ENCODE measurements at places on chromosomes 16 and 17.
A peak's percentile ranks its signal among the peaks of the same experiment; 100 is the strongest.

DNA sequence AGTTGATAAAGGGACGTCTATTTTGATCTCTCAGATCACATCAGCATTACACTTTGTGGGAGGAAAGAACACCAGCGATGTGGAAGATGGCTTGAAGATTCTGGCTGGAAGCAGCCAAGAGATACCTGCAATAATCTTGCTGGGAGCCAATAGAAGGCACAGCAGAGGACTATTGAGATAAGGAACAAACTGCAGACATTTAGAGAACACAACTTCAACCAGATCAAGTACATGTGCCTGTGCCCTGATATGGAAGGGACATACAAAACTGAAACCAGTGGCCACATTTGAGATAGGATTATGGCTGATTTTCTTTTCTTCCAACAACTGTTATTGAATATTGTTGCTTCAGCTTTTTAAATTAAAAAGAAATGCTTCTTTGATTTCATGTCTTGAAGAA lies 18.6 kb upstream of the PSMD7 start:
- DNase-seq: peak; percentile 59

- DNase-seq: no peak
Observed at GRCh38 chr16:54359081-54359480, 72.5 kb upstream of the IRX3 start.

DNA sequence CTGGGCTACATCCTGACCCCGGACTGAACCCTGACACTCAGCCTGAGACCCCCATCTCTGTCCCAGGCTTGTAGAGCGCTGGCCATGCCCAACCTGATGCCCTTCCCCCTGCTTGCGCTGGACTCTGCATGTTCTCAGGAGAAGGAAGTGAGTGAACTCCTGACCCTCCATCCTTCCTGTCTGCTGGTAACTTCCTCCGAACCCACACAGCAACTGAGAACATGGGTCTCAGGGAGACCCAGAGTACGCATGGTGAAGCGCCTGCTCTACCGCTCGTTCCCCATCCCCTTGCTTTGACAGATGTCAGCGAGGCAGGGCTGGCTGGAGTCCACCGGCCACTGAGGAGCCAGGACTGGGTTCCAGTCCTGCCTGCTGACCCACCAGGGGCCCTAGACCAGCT lies 6.1 kb downstream of the CAMKK1 start:
- DNase-seq: no peak

DNA sequence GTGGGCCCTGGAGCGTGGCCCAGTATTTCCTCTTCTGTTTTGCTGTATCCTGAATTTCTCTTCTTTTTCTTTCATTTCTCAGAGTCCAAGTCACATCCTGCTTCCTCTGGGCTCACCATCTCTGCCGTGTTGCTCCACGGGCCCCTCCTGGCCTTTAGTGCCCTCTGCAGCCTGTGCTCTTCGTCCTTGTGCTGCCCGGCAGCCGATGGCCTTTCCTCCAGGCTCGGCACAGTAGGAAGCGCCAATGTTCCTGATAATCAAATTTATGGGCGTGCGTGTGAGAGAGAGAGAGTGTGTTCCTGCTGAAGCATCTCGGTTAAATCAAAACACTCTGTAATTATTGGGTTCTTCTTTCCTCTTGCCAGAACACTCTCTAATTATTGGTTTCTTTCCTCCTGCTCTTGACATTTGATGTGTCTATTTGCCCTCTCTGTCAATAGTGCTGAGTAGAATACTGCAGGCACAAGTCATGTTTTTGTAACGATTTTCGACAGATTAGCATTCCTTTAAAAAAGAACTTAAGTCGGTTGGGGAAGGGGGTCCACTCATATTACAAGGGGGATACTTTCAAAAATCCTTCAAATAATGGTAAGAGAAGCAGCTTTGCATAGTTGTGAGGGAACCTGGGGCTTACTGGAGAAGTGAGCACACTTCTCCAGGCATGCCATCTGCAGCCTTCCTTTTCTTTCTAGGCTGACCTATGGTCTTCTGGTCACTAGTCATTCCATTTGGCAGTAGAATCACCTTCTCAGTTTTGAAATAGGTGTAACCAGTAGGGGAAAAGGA lies 126.6 kb downstream of the RPTOR start:
- DNase-seq: no peak

DNA sequence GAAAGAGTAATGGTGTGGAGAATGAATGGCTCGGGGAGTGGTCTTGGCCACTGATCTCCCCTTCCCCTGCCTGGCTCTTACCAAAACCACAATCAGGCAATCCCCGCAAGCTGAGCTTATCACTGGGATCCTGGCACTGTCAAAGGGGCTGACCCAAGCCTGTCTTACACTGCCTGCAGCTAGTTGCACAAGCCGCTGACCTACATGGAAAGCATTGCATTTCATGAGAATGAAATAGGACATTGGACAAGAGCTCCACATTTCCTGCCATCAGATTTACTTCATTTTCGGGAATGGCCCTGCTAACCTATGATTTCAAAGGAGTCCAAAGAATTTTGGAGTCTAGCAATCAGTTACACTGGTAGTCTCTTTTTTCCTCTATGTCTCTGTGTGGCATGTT lies 146.4 kb downstream of the PCTP start:
- no peak for DNase-seq

GRCh38 chr17:17448076-17448475 lies 28.7 kb upstream of the MED9 start:
- no peak for DNase-seq

- DNase-seq: no peak
Observed at GRCh38 chr17:39973496-39973895, 7.1 kb upstream of the PSMD3 start.

GRCh38 chr17:67245073-67245693 lies at the start of gene HELZ:
Gene HELZ (minus strand): TSS chr17:67245196. CDS start chr17:67218804, 26,392 bp downstream.
- peak; percentile 96 for DNase-seq

DNA sequence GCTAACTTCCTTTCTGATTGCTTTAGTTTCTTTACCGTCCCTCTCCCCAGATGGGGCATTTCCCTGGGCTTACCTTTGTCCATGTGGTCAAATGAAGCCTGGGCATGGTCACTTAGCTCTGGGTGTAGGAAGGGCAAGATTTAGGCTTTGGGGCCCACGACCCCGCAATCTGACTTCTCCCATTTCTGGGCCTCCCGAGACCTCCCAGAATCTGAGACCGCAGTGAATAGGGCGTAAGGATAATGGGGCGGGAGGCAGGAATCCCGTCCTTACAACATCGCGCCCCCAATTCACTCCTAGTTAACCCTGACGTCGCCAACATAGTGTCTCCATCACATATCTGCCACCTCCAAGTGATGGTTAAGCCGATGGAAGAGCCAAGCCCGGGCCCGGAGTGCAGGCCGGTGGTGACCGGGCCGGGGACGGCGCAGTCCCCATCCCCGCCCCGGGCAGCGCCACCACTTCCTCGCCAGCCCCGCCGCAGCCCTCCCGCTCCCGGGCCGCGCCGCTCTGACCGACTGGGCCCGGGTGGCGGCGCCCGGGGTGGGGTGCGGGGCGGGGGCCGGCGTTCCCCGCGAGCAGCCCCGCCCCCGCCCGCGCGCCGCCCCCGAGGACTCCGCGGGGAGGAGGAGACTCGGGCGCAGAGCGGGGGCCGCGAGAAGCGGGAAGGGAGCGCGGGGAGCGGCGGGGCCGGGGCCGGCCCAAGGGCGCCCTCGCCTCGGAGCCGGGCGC lies at the start of gene RHBDL3:
Gene RHBDL3 (plus strand): TSS at position 641 of the 732 bp plus-strand sequence. CDS start 358 bp downstream, outside the sequence.
- DNase-seq: no peak

DNA sequence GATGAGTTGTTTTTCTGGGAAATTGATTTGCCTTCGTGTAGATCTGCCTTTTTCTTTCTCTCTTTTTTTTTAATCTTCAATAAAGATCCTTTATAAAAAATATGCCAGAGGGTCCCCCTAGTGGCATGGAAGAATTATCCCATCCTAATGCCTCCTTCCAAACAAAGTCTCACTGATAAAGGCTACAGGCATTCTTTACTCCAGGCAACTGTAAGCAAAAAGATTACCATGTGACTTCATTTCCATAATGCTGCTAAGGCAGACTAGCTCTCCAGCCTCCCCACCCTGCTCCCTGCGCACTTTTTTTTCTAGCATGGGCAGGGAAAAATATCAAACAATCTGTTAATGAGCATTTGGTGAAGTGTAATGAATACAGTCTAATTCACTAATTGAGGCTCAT lies 220.2 kb upstream of the CDH8 start:
- DNase-seq: peak; percentile 35

DNA sequence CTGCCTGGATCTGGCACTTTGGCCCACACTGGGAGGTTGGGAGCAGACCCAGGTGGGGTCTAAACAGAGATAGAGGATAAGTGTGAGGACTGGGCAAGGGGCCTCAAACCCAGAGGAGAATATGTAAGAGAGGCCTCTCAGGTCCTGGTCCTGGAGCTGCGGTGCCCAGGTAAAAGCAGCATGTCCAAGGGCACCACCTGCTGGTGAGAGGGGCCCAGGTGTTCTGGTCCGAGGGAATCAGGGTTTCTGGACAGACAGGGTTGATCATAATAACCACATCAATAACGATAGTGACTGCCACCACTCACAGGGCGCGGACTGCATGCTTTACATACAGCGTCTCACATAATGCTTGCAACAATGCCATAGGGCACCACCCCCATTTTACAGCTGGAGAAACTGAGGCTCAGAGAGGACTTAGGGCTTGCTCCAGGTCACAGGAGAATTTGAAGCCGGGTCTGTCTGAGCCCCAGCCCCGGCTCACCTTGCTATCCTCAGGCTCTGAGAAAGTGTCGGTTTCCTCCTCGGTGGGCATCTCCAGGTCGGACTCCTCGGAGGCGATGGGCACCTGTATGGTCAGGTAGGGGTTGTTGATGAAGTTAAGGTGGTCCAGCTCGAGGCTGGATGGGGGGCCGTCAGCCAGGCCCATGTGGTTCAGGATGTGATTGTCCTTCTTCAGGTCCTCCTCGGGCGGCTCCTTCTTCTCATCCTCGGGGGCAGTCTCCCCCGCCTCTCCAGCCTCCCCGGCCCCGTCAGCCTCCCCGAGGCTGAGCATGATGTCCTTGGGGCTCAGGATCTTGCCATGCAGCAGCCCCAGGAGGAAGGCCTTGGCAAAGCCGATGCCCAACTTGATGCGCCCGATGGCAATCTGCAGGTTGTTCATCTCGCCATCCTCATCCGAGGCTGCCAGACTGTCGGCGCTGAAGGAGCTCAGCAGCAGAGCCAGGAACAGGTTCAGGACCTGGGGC lies 19.1 kb upstream of the CD79B start:
- DNase-seq: no peak

DNA sequence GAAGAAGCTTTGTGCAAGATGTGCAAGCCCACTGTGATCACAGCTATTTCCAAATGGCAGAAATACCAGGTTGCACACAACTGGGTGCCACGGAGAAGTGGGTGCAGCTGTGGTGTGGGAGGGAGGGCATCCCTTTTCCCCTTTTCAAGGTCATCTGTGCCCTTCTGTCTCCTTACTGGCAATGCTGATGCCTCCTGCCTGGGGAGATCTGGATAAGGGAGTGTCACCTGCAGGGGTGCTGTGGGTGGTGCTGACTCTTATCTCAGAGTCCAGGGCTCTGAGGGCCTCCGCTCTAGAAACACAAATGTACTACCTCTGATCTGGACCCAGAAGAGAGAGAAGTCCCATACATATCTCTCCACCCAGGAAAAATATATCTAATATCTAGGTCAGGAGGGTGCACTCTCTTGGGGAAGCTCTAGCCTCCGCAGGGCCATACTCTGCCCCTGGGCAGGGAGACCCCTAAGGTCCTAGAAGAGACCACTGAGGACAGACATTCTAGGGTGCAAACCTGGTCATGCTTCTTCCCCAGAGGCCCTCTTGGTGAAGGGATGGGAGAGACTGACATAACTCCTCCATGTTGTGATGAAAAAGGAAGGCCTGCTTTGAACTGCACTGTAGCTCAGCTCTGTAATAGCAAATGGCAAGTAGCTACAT lies 18.5 kb downstream of the NPRL3 start:
- peak; percentile 88 for DNase-seq

DNA sequence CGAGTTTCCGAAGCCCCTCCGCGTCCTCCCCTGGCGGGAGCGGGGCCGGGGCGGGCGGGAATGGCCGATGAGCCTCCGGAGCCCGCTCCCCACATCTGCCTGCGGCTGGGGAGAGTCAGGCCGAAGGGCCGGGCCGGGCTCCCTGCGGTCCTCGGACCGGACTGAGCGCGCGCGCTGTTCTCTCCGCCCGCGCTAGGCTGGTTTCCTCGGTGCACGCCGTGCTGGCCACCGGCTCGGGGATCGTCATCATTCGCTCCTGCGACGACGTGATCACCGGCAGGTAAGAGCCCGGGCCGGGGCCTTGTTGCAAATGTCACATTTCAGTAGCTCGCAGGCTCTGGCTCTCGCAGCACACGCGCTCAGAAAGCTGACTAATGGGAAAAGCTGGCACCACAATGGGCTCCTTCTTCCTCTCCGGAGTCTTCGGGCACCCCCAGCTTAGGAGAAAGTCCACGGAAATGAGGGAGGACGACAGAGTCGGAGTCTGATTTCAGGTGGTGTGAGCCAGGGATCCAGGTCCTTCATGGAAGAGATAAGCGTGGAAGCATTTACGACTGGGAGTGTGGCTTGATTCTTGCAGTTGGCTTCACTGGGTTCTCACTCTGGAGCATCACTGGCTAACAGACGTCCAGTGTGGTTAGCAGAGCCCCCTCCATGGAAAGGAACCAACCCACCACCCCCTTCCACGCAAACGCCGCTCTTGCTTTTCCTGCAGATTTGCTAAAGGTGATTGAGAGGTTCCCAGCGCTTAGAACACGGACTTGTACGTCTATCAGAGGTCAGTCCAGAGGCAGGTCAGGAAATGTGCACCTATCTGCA lies 715 bp downstream of the TLCD3A start:
- DNase-seq: peak; percentile 48

DNA sequence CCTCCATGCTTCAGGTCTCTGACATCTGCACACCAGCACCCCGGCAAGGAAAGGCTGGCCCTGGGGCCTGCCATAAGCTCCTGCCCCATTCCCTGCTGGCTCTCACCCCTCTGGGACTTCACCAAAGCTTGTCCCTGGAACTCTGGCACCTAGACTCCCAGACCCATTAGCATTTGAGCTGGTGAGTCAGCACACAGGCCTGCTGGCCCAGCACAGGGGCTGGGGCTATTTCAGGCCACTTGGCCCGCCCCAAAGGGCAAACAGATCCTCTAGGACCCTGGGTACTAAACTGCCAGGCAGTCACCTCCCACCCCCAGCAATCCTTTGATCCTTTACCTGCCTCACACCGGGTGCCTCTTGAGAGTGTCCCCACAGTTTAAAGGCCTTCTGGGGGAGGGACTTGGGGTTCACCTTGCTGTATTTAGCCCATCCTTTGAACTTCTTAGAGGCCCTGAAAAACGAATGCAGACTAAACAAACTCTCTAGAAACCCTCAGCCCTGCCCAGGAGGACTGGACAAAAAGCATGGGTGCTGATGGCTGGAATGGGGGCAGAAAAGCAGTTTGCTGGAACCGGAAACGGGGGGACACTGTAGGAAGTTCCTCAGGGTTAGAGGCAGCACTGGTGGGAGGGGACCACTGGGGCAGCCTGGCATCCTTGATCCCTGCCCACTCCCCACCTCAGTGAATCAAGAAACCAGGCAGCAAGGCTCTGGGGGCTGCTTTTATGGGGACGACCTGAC lies 3.2 kb upstream of the SAMD14 start:
- DNase-seq: no peak

- DNase-seq: no peak
Observed at GRCh38 chr17:64497565-64498035, 746 bp upstream of the POLG2 start.

DNA sequence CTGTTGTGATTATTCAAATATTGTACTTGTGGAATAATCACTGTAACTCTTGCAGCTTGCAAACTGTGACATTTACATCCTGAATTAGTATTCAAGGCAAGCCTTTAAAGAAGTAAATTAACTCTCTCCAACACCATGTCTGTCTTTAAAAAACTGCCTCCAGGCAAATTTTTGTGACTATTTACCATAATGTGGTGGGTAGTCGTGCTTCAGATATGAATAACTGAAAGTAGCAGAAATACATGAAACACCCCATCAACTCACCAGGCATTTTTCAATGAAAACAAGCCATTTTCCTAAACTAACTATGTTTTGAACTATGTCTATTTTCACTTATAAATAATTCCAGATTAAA lies 217.4 kb upstream of the PSMD7 start:
- DNase-seq: no peak
